Stimulated activated CD4-positive, alpha-beta T cell treated with anti-CD3 and anti-CD28 coated beads, Interleukin-12 subunit alpha, Interleukin-12 subunit beta, amount 100 ng/mL, for 24 hours (primary cell): ENCODE measurements at places on chromosomes 4 and X.

DNA sequence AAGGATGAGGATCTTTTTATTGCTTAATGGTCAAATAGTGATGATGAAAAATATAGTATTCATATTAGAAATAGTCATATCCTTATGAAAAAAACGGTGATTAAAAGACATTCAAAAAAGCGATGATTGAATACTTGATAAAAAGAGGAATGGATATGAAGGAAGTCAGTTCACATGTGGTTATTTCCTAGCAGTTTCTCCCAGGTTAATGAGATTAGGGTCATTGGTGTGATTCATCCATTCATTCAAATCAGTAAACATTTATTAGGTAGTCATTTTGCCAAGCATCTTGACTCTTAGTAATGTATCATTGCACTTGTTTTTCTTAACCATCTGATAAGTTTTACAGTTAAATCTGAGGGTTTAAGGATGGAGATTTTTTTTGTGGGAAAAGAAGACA is 294.1 kb downstream of the ARHGAP24 start:
- no peak for DNase-seq

- DNase-seq = no peak
Measured at GRCh38 chrX:150506020-150506419, 62.4 kb upstream of the MTM1 start.

DNA sequence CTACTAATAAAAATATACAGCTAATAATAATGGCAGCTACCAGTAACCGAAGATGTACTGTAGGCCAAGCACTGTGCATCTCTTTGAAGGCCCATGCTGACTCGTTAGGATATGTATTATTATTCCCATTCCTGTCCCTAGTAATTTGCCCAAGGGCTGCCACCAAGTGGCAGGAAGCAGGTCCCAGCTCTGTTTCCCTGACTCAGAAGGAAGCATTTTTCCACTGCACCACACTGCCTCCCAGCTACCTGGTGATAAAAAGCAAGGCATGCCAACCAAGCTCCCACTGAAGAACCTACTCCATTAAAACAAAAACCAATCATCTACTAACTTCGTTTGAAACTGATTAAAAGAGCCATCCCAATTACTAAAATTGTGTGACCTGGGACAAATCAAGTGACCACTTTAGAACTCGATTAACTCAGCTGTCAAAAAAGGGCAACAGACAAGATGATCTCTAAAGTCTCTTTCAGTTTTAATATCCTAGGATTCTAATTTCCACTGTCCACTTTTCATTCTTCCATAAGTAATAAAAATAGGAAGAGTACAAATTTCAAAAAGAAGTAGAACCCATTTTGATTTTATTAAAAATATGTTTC is 24.3 kb upstream of the PGM2 start:
- DNase-seq = no peak

GRCh38 chr4:16227462-16227868 is 1.2 kb upstream of the TAPT1 start:
- peak; percentile 9 for DNase-seq

GRCh38 chr4:13087041-13087440 is 397.1 kb downstream of the RAB28 start:
- no peak for DNase-seq

DNA sequence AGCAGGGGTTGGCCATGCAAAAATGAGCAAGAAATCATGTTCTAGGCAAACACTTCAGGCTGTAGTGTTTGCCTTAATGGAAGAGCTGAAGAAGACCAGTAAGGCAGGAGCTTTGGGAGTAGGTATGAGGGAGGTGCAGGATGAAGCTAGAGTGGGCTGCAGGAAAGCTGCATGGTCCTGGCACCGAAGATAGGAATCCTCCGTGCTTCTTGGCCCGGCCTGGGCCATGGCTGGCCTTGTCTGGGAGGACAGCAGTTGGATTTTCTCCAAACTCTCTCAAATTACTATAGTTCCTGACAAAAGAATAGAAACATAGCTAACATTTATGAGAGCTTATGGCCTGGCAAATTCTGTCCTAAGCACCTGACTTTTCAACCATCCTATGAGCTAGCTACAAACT is 116.5 kb downstream of the UCHL1 start:
- DNase-seq = no peak

- no peak for DNase-seq
Measured at GRCh38 chr4:89929425-89930159, 34.9 kb downstream of the MMRN1 start.

- no peak for DNase-seq
Measured at GRCh38 chr4:185080545-185080944, 62.3 kb downstream of the HELT start.

GRCh38 chr4:14908635-14909034 is 93.6 kb upstream of the CPEB2 start:
- DNase-seq = no peak

- DNase-seq = no peak
Measured at GRCh38 chrX:44330227-44330626, 13.2 kb downstream of the EFHC2 start.

DNA sequence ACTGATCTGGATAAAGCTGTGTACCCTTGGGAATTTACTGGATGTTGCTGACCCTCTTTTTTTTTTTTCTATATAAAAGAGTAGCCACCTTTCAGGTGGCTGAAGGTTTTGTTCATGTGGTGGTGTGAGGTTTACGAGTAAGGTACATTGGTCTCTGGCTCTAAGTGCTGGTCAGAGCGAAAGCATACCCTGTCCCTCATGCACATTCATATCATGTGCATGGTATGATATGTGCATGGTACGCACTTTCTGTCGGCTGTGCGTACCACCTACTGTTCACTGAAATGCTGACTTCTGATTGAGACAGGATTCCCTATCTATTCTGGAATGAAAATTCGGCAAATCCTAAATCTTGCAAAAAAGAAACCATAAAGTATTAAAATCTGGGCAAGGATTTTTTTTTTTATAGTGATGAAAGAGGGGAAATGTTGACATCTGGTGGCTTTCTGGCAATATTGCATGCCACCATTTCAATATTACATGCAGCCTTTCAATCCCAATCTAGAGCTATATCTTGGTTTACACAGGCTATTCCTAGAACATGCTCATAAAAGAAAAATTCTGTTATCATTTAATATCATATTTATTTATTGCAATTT is 32.8 kb downstream of the FAM149A start:
- DNase-seq = no peak

DNA sequence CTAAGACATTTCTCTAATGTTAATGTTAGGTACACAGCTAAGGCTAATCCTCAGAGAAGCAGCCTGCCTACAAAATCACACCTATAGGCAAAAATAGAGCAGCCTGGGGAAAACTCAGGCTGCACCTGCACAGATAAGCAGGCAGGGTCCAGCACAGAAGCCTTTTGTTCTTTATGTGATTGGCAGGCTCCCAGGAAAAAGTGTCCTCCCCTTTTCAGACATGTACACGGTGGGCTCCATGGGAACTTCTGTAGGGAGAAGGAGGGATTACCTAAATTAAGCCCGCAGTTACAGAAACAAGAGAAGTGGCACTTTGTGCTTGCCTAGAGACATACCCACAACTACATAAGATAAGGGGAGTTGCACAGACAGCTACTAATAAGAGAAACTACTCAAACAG is 4.0 kb upstream of the HSPA4L start:
- DNase-seq = no peak

GRCh38 chr4:6893449-6894085 is 16.1 kb upstream of the TBC1D14 start:
- DNase-seq = no peak

DNA sequence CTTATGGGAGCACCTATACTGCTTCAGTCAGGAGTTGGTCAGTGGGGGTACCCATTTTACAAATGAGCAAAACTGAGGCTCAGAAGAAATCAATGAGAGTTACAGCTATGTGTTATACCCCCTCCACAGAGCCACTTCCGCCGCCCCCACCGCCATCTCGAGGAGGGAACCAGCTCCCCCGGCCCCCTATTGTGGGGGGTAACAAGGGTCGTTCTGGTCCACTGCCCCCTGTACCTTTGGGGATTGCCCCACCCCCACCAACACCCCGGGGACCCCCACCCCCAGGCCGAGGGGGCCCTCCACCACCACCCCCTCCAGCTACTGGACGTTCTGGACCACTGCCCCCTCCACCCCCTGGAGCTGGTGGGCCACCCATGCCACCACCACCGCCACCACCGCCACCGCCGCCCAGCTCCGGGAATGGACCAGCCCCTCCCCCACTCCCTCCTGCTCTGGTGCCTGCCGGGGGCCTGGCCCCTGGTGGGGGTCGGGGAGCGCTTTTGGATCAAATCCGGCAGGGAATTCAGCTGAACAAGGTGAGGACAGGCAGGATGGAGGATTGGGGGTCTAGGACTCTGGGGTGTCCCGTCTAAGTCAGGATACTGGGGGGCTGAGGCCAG is 5.0 kb downstream of the WAS start:
- no peak for DNase-seq

DNA sequence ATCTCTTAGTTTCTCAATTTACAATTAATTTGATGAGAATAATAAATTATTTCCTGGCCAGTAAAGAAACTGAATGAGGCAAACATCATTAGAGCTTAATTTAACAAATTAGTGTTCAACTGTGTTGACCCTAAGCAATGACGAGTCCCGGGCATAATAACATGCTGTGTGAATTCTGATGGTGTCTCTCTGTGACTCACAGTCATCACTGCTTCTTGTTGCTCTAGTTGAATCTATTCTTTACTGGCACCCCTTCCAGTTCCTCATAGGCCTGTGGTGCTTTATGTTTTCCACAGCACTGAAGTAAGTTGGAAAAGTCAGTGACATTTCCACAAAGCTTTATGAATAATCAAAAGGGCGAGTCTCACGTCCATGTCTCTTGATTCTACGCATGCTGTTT is 57.7 kb upstream of the SLC7A11 start:
- DNase-seq = no peak

- no peak for DNase-seq
Measured at GRCh38 chrX:54640103-54640690, 110.2 kb downstream of the GNL3L start.
